T-helper 9 cell (primary cell): ENCODE measurements at places on chromosomes 5 and 9.

DNA sequence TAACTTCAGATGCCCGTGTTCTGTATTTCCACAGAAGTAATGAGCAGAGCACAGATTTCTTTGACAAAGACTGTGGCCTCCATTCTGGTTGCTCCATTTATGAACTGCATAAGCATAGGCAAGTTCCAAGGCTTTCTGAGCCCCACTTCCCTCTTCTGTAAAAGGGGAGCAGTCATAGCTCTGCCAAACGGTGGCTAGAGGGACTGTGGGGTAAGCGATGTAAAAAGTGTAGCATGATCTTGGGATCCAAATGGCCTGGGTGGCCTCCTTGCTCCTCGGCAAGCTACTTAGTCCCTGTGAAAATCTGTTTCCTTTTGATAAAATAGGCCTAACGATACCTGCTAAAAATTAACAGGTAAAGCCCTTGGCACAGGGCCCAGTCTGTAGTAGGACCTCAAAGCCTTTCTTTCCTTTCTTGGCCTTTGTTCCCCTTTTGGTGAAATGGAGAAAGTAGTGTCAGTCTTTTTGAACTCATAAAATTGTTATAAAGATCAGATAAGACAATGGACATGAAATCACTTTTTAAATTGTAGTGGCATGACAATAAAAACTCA lies 646.6 kb downstream of the ACTL7B start:
- DNase-seq: no peak

- no peak for DNase-seq
Observed at GRCh38 chr5:103272377-103272776, 13.8 kb downstream of the MACIR start.

DNA sequence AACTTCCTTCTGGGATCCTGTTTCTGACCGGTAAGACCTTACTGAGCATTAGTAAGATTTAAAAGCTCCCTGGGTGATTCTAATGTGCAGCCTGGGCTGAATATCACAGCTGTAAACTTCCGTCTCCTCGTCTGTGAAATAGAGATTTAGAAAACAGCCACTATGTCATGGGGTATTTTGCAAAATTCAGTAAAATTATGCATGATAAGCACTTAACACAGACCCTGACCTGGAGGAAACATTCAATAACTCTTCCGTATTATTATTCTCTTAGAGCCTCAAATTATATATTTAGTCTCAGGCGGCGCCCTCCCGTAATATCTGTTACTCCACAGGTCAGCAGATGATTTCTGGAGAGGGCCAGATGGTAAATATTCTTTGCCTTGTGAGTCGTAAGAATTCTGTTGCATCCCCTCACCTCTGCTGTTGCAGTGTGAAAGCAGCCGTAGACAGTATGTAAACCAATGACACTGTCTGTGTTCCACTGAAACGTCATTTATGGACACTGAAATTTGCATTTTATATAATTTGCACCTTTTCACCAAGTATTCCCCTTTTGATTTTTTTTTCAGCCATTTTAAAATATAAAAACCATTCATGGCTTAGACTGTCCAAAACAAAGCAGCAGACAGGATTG lies 39.2 kb upstream of the RARS1 start:
- no peak for DNase-seq

DNA sequence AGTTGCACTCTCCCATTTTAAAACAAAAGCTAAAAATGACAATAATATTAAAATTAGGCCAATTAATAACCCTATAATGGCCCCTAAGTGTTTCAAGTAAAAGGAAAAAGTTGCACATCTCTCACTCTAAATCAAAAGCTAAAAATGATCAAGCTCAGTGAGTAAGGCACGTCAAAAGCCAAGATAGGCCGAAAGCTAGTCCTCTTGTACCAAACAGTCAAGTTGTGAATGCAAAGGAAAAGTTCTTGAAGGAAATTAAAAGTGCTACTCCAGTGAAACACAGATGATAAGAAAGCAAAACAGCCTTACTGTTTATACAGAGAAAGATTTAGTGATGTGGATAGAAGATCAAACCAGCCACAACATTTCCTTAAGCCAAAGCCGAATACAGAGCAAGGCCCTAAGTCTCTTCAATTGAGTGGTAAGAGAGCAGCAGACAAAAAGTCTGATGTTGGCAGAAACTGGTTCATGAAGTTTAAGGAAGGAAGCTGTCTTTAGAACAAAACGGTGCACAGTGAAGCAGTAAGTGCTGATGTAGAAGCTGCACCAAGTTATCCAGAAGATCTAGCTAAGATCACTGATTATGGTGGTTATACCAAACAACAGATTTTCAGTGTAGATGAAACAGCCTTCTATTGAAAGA lies 144.1 kb upstream of the ACOT12 start:
- DNase-seq: no peak

DNA sequence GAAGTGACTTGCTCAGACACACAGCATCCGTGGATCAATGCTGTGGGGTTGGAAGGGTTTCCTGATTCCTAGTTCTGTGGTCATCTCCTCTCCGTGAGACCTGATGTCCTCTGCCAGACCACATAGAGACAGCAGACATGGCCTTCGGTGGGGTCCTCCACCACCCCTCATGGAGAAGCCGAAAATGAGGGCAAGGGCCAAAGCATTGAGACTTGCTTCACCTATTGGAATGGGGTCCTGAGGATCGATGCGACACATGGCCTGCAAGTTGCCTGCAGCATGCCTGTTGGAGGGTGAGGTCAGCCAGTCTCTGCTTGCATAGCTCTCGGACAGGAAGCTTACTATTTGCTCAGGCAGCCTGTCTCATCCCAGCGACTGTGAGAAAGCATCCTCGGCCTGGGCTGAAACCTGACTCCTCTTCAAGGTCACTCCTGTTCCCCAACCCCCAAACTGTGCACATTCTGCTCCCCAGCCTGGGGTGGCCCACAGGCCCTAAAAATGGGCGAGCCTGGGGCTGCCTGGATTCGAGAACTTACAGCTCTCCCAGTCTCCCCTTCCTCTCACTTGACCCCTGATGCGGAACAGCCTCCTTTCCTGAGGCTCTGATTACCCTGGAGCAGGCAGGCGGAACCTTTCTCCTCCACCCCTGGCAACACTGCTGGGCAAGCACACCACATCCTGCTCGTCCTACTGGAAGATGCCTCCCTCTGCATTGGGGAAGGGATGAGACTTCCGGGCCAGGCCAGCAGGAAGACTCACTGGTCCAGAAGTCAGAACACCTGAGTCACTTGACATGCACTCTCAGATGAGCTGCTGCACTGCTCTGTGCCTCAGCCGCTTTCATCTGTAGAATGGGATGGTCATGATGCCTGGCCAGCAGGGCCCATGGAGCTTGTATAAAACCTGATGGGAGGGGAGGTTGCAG lies 186.9 kb downstream of the RGS3 start:
- no peak for DNase-seq

DNA sequence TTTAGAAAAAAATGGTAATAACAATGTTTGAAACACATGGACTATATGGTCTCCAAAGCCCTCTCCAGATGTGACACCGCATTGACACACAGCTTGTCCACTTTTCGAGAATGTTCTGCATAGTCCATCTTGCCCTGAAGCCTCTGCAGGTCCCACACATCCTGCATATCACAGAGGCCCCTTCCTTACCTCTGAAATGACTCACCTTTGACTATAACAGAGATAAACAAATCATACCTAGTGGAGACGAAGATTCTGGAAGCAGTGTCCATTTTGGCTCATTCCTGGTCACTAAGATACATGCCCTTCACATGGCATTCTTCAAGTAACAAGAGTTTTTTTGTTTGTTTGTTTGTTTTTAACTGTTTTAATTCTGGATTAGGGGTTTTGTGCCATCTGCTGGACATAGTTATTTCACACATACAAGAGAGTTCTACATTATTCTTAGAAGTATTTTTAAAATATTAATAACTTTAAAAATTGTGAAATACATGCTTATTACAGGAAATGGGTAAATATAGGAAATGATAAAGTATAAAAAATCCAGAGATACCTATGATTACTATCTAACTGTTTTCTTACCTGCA lies 5.1 kb downstream of the ARL14EPL start:
- no peak for DNase-seq

DNA sequence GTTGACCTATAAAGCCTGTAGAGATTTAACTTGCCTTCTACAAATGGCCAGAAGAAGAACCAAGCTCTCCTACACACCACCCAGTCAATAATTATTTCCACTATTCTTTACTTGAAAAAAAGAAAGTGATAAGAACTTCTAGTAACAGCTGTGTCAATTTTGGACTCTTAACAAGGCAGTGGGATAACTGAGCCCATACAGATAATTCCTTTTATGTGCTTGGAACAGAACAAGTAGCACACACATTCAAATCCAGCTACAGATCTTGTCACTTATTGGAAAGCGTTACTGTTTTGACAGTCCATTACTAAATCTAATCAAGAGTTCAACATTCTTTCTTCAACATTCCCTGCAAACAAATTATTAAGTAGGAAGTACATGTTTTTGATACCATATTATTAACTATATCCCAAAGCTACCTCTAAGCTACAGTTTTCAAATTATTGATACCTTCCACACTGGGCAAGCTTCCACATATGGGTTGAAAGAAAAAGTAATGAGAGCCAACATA lies 6.3 kb downstream of the PTGER4 start:
- no peak for DNase-seq

DNA sequence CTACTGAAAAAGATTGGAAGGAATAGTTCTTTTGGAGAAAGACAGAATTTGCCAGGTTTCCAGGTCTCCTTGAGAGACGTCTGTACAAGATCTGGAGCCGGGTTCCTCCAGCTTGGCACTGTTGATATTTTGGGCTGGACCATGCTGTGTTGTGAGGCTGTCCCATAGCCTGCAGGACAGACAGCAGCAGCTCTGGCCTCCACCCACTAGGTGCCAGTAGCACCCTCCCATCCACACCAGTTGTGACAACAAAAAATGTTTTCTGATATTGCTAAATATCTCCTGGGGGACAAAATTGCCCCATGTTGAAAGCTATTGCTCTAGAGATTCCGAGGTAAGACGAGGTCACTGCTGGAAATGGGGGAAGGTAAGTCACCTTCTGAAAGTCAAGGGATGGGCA lies 287.7 kb upstream of the DAP start:
- DNase-seq: no peak

GRCh38 chr9:136103651-136104487 lies 8.8 kb upstream of the NACC2 start:
- DNase-seq: no peak

- no peak for DNase-seq
Observed at GRCh38 chr9:134068744-134069479, 1.1 kb upstream of the BRD3 start.

DNA sequence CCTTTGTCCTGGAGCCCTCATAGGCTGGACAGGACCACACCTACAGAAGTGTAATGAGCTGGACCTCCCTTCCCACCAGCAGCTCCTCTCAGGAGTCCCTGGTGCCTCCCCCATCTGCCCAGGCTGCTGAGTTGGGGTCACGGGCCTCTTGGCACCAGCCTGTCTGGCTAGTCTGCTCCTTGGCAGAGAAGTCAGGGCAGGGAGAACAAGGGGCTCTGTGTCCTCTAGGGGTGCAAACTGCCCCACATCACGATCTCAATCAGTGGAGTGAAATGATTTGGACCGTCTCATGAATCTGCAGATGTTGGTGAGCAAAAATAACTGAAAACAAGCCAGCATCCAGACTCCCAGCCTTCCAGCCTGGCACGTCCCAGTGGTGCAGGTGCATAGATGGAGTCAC lies 14.9 kb upstream of the GFPT2 start:
- DNase-seq: no peak
